ENCODE measurements at places on chromosomes 1 and 21.

- DNase-seq = no peak
Observed at GRCh38 chr1:216554934-216555333, 131.7 kb upstream of the USH2A start.

DNA sequence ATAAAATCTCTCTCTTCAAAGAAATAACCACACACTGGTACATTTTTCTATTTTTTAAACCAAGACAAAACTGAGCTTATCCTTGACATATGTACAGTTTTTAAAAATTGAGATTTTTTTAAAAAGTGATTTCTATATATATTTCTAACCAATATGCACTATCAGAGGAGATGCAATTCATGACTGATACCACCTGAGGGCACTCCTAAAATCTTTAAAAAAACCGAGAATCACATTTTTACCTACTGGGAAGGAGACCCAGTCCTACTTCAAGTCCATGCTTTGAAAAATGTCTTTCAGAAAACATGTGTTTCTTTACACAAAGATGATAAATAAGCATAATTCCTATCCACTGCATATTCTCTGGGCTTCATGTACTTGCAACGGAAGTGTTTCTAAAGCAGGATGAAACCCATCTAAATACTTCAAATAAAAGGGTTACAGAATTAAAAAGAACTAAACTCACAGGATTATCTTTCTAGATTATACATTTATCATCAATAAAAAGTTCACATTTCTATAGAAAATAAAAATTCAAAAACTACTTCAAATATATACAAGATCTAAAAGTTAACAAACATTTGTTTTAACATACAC, 98.6 kb downstream of the ENAH start:
- DNase-seq = peak; percentile 62

DNA sequence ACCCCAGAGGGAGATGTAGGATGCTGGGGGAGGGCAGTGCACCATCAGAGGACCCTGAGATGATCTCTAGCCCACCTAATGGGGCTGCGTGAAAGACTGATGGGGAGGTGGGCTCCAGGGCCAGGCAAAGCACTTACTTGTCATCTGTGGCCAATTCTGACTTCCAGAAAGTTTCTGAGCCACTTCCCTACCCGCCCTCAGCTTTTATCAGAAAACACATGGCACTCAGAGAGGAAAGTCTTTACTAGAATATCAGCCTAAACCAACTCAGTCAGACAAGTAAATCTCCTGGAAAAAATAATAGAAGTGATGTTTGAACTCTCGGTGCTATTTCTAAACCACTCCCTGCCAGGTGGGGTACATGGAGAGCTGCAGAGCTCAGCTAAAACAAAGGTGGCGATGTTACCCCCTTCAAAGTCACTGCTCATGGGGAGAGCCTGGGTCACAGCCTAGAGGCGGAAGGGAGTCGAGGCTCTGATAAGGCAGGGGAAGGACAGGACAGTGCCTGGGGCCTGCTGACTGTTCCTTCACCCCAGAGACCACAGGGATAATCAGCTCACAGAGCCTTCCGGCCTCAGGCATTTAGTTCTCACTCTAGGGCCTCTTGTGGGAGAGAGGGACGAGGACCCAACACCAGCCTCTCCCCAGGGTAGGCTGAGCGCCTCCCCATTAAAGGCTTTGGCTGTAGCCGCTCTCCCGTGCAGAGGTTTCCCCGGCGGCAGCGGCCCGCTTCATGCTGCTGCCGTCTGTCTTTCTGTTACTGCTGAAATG, 14.2 kb downstream of the SMIM12 start:
- peak; percentile 76 for DNase-seq

GRCh38 chr1:89530444-89531089, 5.9 kb downstream of the LRRC8B start:
- no peak for DNase-seq

GRCh38 chr1:17273096-17273495, 24.2 kb downstream of the PADI3 start:
- no peak for DNase-seq

GRCh38 chr1:15406614-15407559, 2.8 kb upstream of the EFHD2 start:
- DNase-seq = no peak

- DNase-seq = no peak
Observed at GRCh38 chr1:100735244-100735643, 15.7 kb downstream of the VCAM1 start.

DNA sequence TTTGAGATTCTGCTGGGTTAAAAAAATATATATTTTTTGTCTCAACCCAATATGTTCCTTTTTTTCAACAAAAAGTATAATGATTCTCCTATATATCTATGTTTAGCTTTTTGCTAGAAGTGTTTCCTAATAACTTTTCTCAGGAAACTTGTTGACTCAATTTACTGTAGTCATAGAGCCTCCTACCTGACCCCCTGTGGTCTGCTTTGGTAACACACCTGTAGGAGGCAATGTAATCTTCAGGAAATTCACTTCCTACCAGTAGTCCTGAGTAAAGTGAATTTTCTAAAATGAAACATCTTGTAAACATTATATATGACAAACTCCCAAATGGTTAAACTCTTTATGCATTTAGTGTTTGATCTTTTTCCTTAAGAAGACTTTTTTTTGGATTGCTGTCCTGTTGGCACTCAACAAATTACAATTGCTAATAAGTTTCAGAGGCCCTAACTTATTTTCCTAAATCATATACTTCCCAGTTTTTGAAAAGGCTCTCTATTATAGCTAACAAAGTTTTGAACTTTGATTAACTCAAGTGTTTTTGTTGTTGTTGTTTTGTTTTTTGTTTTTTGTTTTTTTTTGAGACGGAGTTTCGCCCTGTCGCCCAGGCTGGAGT, 118.3 kb downstream of the OLFML2B start:
- peak; percentile 71 for DNase-seq

- peak; percentile 72 for DNase-seq
Observed at GRCh38 chr1:38608202-38608864, 251.2 kb downstream of the RRAGC start.

GRCh38 chr1:89599332-89599630, 33.6 kb upstream of the LRRC8C start:
- no peak for DNase-seq

GRCh38 chr1:30742963-30743559, 14.5 kb downstream of the LAPTM5 start:
- no peak for DNase-seq

GRCh38 chr1:147740391-147740790, 20.0 kb downstream of the GJA5 start:
- no peak for DNase-seq

DNA sequence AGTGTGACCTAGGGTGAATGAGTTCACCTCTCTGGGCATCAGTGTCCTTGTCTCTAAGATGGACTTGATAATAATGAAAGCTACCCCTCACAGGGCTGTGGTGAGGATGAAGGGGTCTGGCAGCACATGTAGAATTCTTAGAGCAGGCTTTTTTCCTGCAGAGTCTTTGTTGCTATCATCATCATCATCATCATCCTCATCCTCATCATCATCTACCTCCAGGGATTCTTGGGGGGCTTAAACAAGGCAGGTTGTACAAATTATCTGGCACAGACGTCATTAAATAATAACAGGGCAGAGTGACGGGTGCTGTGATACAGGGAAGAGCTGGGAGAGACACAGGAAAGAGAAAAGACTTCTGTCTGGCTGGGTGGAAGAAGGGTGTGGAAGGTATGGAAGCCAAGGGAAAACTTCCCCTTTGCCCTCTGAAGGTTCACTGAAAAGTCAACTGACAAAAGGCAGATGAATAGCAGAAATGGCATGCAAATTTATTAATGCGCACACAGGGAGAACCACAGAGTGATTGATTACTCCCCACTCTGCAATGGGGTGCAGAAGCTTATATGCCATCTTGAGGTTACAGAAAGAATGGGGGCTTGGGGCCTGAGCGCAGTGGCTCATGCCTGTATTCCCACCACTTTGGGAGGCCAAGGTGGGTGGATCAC, 17.0 kb upstream of the SLC2A1 start:
- DNase-seq = no peak

GRCh38 chr1:243416495-243416894, 160.7 kb downstream of the SDCCAG8 start:
- DNase-seq = no peak

DNA sequence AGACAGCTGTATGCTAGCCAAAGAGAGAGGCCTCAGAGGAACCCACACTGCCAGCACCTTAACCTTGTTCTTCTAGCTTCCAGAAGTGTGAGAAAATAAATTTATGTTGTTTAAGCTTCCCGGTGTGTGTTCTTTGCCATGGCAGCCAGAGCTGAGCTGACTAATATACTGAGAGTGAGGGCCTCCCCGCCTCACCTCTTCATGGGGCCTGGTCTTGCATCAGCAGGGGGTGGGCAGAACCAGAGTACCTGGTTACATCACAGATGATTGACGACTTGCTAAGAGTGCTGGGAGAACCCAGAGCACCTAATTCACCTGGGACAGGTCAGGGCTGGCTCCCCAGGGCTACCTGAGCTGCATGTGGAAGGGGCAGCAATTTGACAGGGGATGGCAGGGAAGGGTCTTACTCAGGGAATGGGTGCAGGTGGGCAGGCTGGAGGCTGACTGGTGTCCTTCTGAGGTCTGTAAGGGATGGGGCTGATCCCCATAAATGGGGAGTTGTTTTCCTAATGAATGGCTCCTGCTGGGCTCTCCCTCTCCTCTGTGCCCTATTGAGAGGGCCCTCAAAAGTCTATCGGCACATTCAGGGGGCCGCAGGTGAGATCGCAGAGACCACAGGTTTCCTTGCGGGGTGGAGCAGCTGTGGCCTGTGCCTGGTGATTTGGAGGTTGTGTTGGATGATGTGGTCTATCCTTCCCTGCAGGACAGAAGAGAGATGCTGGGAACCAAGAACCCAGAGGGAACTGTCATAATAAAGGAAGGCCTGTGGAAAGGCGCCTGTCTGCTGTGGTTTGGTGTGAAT, 60.6 kb upstream of the ETV3 start:
- no peak for DNase-seq

- DNase-seq = no peak
Observed at GRCh38 chr1:87766737-87767136, 438.1 kb downstream of the LMO4 start.

DNA sequence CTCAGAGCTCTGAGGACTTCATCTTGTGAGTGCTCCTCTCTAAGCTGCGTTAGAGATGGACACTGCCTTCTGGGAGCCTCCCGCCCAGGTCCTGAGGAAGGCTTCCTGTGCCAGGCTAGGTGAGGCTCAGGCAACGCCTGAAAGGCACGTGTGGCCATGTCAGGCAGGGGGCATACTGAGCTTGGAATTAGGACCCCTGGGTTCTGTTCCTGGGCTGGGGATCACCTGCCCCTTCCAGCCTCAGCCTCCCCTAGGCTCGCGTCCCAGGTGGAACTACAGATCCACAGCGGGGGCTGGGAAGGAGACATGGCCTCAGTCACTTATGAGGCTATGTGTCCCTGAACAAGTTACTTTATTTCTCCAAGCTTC, 10.0 kb upstream of the ASCL5 start:
- no peak for DNase-seq

- no peak for DNase-seq
Observed at GRCh38 chr21:36073181-36073580, 3.4 kb downstream of the CBR1 start.

DNA sequence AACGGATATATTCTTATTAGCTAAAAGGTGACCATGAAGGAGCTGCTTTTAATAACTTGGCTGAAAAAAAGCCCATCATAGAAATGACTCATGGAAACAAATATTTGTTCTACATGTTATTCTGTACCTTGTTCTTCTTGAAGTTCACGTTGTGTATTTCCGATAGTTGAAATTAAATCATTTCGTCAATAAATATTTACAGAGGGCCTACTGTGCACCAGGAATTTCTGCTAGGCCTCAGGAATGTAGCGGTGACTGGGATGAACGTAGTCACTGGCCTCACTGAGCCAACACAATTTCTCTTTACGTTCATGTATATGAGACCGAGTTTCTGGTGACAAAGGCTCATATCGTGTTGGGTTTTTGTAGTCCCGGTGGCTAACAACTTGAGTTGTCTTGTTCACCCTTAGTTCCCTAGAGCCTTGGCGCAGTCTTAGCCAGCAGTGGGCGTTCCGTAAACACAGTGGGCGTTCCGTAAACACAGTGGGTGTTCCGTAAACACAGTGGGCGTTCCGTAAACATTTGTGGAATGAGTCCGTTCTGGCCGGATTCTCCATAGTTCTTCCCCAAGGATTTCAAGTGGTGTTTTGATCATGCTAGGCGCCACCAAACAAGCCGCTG, 53.2 kb upstream of the VAMP3 start:
- DNase-seq = no peak

DNA sequence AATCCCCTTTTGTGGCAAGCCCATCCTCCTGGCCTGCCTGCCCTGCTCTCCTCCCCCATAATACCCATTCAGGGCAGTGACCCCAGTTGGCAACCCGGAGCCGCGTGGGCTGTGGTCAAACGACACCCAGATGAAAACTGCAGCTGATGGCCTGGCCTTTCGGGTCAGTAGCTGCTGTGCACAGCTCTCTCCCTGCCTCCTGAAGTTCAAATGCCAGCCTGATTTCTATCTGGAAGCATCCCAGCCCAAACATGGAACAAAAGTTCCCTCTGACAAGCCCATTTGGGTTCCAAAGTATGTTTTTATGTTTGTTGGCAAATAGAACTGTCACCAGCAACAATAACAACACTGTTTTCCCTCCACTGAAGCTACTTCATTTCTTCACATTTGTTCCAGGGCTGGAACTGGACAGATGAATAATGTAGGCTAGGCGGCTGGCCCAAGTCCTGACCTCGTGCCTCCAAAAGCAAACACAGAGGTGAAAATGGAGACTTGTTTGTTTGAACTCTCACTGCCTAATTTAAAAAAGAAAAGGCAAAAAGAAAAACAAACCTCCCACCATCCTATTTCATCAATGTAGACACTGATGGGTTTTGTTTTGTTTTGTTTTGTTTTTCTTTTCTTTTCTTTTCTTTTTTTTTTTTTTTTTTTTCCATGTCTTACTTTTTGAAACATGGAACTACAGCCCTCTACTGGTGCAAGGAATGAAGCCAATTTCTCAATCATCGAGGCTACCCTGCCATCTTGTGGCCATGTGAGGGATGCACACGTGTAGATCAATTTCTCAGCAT, 179.0 kb downstream of the ADSS2 start:
- peak; percentile 90 for DNase-seq

DNA sequence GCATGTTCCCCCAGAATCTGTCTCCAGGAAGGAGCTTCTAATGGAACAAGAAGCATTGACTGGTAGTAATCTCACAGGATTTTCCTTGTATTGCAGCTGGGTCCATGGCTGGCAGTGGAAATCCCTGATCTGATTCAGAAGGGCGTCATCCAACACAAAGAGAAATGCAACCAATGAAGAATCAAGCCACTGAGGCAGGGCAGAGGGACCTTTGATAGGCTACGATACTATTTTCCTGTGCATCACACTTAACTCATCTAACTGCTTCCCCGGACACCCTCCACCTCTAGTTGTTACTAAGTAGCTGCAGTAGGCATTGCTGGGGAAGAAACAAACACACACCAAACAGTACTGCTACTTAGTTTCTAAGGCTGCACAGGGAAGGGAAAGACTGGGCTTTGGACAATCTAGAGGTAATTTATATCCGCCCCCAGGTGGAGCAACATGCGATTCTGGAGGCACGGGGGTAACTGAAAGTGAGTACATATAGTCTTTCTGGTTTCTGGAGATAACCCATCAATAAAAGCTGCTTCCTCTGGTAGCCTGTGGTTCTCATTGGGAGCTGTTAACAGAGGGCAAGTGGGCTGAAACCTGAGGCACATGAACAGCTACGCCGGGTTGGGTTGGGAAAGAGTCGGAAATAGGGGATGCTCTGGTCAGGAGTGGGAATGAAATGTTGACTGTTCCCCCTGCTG, 837 bp upstream of the USP21 start:
- DNase-seq = peak; percentile 77

Data from hematopoietic multipotent progenitor cell treated with erythropoietin and hydrocortisone succinate and interleukin-3 and kit ligand, for 6 days (in vitro differentiated cells).